ENCODE measurements at places on chromosomes 5 and 9.

DNA sequence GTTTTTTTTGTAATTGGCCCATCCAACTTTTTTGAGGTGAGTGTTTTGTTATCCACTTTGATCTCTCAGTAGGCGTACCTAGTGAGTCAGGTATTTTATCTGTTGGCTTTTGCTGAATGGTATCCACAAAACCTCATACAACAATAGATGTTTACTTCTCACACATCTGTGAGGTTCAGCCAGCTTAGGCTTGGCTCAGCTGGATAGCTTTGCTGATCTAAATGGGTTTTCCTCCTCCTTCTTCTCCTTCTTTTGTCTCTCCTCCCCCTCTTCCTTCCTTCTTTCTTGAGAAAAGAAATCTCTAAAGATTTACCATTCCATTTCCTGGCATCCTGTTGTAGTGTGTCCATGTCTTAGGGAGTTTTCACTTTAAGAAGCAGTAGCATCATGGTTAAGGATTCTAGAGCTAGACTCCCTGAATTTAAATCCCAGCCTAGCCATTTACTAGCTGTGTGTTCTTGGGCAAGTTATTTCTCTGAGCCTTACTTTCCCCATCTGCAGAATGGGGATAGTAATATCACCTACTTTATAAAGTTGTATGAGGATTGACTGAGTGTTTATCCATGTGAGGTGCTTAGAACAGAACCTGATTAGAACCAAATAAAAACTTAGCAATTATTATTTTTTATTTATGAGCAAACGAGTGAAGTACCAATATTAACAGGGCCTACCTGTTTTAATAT is 126.3 kb downstream of the ARHGAP26 start:
- DNase-seq = no peak

- DNase-seq = no peak
Measured at GRCh38 chr5:164869325-164869724, 1363.9 kb downstream of the MAT2B start.

DNA sequence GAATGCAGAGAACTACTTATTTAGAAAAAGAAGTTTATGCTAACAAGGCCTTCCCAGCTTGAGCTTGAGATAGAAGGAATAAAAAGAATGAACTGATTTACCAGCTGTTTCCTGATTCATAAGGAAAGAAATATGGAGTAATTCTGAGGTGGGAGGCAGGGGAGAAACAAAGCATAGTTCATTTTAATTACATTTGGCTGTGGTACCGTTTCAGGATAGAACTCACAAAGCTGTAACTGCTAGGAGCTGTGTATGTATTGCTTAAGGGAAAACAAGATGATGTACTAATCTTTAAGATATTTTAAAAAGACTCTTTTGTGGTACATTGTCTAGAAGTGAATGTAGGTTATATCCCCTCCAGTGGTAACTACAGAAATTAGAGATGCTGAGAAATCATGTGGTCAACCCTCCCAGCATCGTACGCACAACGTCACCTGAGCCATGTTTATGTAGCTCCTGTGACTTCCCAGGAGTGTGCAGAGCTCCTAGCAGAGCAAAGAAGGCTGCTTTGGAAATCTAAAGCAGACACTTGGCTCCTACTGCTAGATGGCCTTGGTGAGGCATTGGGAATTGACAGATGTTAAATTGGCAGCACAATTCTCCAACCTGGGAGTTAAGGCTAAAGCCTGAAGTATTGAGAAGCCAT is 208.3 kb upstream of the VLDLR start:
- no peak for DNase-seq

DNA sequence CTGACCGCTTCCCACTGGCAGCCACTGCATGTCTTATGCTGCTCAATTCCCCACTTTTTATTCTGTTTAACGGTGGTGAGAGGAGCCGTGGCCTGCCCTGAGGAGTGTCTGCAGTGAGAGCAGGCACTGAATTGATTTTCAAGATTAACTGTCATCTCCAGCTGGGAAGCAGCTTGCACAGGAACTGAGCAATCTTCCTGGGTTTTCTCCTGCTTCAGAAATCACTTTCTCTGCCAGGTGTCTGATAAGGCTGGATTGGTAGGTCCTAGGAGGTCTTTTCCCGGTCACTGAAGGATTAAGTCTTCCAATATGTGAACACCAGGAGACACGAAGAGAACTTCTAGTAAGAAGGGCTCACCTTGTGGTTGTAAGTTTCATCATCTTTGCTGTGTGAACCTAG is 181.1 kb upstream of the RAD23B start:
- no peak for DNase-seq

DNA sequence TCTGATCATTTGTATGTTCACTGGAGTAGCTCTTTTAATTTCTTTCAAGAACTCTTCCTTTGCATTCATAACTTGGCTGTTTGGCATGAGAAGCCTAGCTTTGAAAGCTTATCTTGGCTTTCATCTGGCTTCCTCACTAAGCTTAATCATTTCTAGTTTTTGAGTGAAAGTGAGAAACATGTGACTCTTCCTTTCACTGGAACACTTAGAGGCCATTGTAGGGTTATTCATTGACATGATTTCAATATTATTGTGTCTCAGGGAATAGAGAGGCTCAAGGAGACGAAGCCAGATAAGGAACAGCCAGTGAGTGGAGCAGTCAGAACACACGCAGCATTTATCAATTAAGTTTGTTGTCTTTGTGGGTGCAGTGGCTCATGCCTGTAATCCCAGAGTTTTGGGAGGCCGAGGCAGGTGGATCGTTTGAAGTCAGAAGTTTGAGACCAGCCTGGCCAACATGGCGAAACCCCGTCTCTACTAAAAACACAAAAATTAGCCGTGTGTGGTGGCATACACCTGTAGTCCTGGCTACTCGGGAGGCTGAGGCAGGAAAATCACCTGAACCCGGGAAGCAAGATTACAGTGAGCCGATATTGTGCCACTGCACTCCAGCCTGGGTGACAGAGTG is 98.3 kb downstream of the UGCG start:
- DNase-seq = no peak

- no peak for DNase-seq
Measured at GRCh38 chr9:77725820-77726219, 77.7 kb upstream of the GNA14 start.

- peak; percentile 44 for DNase-seq
Measured at GRCh38 chr5:66814146-66814991, 218.2 kb downstream of the MAST4 start.

DNA sequence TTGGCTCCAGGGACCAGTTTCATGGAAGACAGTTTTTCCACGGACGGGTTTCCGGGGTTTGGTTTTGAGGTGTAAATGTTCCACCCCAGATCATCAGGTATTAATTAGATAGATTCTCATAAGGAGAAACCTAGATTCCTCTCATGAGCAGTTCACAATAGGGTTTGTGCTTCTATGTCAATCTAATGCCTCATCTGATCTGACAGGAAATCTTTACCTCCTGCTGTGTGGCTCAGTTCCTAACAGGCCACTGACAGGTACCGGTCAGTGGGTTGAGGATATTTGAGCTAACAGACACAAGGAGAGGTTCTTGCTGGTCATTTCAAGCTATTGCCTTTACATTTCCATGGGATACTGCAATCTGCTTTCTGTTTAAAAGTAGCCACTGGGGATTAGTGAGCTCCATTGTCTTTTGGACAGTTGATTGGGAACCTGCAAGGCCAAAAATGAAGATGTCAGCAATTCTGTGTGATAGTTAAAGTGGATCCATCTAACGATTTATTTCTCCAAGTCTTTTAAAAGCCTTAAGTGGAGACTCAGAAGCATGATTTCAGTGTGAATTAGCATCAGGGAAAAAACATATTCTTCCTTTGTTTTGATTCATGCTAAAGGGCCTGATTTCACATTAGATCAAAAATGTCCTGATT is 38.6 kb downstream of the MRPS30 start:
- DNase-seq = no peak

GRCh38 chr5:139185589-139185988 is 12.6 kb downstream of the SIL1 start:
- no peak for DNase-seq

GRCh38 chr9:95724253-95724991 is 151.1 kb upstream of the ERCC6L2 start:
- DNase-seq = no peak

DNA sequence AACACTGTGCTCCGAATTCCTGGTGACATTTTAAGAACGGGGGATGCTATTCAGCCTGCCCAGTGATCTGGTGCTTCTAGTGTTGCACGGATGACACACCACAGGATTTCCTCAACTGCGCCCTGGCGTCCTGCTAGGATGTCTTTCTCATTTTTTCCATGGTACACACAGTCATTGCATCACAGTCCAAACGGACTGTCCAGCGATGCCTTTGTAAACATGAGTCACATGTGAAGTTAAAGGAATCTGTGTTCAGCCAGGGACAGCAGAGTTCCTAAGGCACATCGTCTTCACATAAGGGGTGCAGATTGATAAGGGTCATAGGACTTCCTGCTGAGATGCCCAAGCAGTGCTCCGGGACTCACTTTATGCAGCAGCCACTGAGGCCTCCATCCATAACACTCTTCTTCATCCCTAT is 9.3 kb upstream of the PTPN3 start:
- no peak for DNase-seq

GRCh38 chr5:35308421-35308820 is 78.1 kb upstream of the PRLR start:
- peak; percentile 40 for DNase-seq

GRCh38 chr5:180352116-180353047 is 754 bp downstream of the GFPT2 start:
- DNase-seq = no peak

DNA sequence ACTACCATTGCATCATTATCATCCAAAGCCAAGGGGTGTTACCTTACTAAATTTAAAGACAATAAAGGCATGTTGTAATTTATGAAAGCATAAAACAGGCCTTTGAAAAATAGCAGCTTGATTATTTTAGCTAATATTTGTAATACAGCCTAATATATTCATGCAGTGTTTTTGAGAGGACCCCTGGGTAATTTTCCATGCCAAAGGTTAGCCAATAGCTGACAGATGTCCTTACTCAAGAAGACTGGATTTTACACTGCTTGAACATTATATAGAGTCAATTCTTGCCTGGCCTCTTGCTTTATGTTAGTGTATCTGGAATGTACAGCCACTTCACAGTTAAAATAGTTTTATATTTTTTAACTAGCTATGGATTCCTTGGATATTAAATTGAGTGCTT is 337.8 kb upstream of the PAPPA start:
- no peak for DNase-seq

DNA sequence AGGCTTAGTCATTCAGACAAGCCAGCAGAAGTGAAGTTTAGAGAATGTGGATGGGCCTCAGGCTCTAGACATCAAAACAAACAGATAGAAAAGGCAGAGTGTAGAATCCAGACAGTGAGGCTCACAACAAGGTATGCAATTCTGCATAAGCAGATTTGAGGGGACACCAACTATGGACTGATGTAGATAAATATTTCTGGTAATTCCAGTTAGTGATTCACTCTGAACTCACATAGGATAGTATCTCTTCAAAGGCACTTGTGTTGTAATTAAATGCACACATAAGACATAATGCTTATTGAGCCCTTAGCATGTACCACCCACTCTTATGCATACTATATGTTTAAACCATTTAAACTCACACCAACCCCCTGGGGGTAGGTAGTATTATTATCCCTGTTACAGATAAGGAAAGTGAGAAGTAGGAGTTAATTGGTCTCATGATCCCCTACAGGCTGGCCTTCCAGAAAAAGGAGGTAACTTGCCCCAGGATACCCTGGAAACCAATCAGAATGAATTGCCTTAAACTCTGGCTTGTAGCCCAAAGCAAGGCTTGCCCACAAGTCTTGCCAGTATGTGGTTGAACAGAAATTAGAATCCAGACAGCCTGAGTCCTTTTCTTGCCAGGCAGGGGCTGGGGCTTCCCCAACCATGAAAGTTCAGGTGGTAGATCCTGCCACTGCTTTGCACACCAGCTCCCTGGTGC is 39.5 kb upstream of the HSPB3 start:
- DNase-seq = no peak

- DNase-seq = no peak
Measured at GRCh38 chr5:138445547-138446271, 6.9 kb downstream of the REEP2 start.

GRCh38 chr5:3320317-3320875 is 275.2 kb upstream of the IRX1 start:
- DNase-seq = no peak

DNA sequence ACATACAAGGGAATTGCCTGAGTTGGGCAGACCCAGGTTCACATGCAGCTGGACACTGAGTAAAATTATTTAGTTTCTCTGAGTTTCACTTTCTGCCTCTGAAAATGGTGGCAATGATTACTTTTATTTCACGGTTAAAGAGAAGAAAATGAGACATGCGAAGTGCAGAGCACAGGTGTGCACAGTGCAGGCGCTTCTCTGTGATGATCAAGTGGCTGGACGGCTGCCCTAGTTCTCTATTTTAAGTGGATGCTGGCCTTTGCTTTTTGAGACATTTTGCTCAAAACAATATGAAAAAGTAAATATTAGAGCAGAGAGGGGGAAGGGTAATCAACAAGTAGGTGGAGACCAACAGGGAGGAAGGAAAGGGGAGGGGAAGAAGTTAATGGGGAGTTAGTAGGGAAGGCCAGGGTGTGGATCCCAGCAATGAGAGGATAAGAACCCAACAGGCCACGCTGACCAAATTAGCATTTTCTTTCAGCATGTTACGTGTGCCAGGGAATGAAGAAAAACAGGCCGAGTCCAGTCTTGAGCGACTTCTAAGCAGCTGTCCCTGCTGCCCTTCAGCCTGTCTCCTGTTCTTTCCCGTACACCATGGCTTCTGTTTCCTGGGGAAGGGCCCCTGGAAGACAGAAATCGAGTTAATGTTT is 16.1 kb downstream of the SNX18 start:
- DNase-seq = no peak

DNA sequence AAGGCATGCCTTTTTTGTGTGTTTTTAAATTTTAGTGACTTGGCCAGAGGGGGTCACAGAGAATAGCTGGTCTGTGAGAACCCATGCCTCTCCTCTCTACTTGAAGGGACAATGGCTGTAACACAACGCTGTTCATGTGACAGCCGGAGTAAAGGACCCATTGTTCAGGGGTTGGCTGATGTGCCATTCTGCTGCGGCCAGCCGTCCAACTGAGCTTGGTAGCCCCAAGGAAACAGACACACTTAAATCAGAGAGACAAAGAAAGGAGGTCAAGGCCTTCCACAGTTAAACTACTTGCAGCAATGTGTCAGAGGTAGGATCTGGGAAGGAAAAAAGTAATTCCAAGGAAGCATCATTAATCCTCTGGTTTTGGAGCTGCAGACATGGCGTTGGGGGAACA is 8.1 kb downstream of the MEGF10 start:
- no peak for DNase-seq
